ENCODE measurements at places on chromosomes 3 and 15. TPM values are rescaled to one million over a fixed set of nuclear protein-coding genes. Genes with fewer than 3 reads are reported as not detected.

Gene WDR93
- total RNA-seq: not detected

Gene ZNF619
- total RNA-seq: 7.9 TPM

Gene MYZAP
- total RNA-seq: 8.2 TPM

Gene IQCF2
- not detected for total RNA-seq

Gene TM4SF18
- total RNA-seq: 1.4 TPM

Gene GOLGA8H
- total RNA-seq: not detected

Gene DNAJA4
- total RNA-seq: 34.9 TPM

Gene PEX11A
- total RNA-seq: 39.9 TPM

Gene HTR3E
- total RNA-seq: 1.3 TPM

Gene FEZF2
- not detected for total RNA-seq

Gene CCK
- total RNA-seq: 2.2 TPM

Gene RETNLB
- total RNA-seq: 62.7 TPM

Gene CYP8B1
- not detected for total RNA-seq

Gene RLBP1
- total RNA-seq: not detected

Gene CYP1A2
- not detected for total RNA-seq

Gene REC114
- total RNA-seq: not detected
